Jurkat, Clone E6-1 (cell line): ENCODE measurements at places on chromosomes 6 and 20.

DNA sequence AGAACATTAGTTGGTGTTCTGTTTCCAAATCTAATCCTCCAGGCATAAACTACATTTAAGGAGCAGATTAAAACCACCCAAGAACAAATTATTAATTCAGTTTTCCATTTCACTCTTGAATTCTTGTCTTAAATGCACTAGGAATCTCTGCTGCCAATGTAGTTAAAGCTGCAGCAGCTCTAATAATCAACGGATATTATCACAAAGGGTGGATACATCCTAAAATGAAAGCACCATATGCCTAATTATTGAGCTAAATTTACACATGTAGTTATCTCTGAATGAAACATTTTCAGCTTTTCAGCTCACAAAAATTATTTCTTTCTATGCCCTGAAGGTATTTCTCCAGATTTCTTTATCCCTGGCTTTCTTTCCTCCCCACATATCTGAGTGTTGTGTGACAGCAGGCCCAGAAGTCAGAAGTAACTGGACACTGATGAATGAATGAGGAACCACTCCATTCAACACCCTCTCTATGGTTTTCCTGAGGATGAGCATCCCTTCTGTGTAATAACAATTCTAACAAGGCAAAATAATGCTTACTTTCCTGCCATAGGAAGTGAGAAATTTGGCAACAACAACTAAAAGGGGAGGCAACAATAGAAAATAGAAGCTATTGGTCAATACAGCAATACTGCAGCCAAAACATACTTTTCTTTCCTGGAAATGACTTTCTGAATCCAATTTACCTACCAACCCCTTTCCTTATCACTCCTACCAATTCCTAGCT is 14.9 kb downstream of the MAN1A1 start:
- no peak for DNase-seq

DNA sequence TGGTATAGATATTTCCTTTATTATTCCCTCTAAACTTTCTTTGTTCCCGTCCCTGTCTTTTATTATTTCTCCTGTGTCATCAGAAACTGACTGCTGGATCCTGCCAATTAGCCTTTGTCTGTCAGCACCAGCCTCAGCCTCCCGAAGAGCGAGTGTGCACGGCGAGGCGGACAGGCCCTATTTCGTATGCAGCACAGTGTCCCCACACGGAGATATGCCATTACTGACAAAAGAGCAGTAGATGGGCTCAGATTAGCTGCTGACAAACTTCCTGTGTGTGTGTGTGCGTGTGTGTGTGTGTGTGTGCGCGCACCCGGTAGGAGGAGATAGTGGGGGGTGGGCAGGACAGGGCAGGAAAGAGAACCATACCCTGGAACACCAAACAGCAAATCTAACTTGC is 99.5 kb upstream of the ZFP64 start:
- DNase-seq = no peak

GRCh38 chr20:34570859-34571306 is 12.4 kb downstream of the MAP1LC3A start:
- DNase-seq = no peak

GRCh38 chr6:2183246-2183645 is 62.2 kb downstream of the GMDS start:
- DNase-seq = no peak

DNA sequence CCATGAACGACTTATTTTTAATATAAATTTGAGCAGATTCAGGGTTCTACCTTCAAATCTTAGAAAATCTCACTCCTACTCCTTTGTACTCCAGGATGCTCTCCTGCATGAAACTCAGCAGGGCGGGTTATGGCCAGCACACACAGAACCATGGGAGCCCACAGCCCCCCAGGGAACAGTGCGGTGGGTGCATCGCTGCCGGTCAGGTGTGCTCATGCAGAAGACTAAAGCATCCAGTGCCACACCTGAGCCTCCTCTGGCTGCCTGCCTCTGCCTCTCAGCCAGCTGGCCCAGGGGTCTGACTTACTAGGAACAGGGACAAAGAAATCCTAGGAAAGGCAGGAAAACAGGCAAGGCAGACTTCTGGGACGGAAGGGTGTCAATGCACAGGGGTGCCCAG is 31.8 kb downstream of the EZR start:
- no peak for DNase-seq

DNA sequence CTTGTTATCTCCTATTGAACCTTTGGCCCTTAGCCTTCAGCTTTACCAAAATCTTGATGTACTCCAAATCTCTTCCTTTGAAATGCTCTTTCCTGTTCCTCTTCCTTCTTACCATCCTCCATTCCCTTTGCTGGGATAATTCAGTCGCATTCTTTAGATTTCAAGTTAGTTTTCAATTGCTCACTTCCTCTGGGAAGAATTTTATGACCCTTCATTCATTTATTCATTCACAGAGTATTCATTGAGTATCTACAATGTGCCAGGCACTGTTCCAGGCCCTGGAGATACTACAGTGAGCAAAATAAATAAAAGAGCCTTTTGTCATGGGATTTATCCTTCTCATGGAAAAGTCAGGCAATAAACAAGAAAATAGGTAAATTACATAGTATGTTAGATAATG is 548.2 kb upstream of the FLRT3 start:
- no peak for DNase-seq

- no peak for DNase-seq
Measured at GRCh38 chr20:23159256-23159946, 73.3 kb upstream of the CD93 start.

DNA sequence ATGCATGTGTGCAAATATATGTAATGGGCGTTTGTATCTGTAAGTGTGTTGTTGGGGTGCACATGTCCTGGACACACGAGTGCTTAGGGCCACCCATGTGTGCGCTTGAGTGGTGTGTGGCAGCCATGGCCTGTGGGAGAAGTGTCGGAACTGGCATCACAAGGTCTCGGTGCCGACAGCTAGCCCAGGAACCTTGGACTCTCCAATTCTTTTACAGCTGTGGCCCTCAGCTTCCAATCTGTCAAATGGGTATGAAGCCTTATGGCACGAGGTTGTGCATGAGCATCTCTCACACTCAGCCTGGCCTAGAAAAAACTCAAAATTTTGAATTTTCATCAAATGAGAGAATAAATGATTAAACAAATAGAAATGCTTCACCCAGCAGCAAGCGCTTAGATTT is 42.0 kb downstream of the SPDEF start:
- DNase-seq = no peak

DNA sequence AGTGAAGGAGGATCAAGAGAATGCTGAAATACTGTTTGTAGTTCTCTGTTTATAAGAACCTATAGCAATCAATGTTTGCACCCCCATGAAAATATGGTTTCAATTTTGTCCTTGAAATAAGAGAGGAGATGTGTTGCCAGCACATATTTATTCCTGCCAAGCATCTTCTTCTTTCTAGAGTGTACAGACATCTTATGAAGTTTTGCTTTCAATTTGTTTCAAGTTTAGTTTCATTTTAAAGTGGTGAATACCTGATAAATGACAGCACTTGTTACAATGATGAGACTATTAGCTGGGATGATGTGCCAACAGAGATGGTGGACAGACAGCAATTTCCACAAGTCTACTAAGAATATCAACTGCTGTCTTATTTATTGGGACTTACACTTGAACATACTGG is 39.2 kb upstream of the CENPW start:
- no peak for DNase-seq

DNA sequence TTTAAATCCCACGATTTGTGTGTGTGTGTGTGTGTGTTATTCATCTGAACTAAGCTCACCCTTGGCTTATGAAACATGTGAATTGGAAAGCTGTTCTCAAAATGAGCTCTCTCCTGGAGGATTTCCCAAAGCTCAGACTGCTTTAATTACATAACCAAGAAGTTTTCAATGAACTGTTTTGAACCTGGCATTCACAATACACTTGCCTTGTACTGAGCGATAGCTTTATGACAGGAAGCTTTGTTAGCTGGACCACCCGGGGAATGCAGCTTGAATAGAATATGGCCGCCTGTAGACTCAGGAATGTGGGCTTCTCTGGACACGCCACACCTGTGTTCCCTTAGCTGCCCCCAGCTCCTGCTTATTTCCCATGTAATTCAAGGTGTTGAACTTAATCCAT is 71.4 kb upstream of the PREP start:
- DNase-seq = no peak

DNA sequence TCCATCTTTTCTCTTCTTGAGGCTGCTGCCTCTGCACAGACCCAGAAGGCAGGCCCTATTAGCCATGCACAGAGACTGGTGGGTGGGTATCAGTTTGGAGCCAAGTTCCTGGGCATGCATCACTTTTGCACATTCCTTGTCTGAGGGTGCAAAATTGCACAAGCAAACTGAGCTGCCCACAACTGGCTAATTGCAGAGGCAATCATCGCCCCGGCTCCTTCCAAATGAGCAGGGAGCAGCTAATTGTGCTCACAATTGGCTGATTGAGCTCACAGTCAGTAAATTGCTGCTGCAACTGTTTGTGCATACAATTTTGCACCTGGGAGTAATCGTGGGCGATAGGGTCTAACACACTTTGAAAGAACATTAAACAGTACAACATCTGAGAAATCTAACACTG is 511.4 kb downstream of the DHX35 start:
- DNase-seq = no peak

- DNase-seq = no peak
Measured at GRCh38 chr6:162728197-162728596, 423 bp downstream of the PACRG start.

- DNase-seq = no peak
Measured at GRCh38 chr6:154359161-154359574, 2.6 kb upstream of the IPCEF1 start.

DNA sequence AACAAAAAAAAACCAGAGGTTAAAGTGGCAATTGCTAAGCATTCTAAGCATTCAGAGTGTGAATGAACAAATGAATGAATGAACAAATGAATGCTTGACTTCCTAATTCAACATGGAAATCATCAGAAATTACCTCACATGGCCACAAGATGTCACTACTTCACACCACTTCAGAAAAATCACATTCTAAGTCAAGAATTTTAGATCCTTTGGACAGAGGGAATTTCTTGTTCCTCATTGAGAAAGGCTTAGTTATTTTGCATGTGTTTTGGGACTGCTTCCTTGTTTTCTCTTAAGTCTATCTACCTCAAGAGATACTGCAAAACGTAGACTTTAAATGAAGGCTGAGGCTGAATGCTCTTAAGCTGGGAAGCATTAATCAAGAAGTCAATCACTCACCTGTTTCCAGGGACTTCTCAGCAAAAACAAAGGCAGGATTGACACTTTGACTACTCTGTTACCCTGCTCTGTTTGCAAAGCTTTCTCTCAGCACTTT is 120.2 kb downstream of the MBOAT1 start:
- DNase-seq = peak; percentile 52

DNA sequence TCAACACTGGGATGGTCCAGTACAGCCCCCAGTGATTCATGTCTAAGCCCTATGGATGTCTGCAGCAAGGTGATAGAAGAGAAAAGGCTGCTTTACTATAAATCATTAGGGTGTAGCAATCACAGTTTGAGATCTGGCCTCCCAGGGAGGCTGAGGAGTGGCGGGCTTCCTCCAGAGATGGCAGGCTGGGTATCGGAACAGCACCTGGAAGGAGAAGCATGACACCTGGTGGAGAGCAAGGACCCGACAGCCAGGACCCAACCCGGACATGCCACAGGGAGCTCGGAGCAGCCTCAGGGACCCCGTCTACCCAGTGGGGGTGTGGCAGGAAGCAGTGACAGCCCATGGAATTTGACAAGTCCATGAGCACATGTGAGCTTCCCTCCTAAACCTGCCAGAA is 114.8 kb upstream of the CD93 start:
- DNase-seq = no peak

DNA sequence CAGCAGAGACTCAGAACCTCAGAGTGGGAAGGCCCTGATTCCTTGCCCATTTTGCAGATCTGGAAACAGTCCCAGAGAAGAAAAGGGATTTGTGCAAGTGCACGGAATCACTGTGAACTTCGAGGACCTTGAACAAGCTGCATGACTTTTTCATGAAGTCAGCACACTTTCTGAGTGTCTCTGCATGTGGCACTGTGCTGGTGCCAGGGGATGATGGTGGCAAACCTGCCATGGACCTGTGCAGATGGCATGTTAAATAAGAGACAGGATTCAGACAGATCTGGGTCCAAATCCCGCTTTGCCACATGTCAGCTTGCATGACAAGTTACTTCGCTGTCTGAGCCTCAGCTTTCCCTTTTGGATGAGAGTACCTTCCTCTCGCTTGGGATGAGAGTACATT is 26.8 kb downstream of the ZNF831 start:
- DNase-seq = no peak

DNA sequence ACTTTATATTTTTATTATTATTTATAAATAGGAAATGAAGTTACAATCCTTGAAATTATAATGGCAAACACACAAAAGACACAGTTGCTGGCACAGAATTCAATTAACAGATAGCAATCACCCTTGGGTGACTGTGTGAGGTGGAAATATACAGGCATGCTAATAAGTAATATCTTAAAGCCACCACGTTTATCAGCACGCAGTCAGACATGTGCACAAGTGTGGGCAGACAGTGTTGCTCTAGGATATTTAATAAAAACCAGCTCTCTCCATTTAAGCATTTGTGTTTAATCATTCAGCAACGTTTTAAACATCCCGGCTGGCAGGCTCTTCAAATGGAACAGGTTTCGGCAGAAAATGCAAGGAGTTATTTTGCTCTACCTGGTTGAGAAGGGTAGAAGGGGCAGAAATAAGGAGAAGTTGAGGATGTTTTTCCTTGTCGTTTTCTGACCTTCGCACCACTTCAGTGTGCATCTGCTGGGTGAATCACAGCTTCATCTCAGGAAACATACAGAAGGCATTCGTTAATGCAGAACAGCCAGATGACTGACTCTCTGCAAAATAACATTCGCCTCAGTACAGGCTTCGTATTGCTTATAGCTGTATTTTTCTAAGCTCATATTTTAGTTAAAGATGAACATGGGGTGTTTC is 585.1 kb downstream of the QKI start:
- no peak for DNase-seq

DNA sequence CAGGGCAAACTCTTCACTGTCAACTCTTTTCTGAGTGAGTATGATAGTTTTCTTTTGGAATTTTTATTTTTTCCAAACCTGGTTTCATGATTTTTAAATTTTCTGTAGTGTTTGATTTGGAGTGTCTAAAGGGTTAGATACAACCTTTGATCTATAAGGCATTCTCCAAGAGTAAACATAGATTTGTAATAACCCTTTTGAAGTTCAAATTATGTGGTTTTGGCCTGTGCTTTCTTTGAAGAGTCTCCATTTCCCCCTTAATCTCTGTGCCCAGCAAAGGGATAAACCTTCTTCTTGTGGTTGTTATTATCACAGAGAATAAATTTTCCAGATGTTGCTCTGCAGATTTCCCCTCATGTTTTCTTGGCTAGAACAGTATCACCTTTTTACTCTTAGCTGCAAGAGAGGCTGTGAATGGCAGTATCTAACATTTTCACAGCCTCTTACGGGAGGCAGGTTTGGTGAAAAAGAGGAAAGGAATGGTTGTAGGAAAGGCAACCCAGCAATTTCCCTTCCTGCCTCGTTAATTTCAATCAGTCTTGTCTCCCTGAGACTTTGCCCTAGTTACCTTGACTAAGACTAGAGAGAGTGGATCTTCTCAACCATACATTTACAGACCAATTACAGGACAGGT is 83.3 kb upstream of the AKIRIN2 start:
- DNase-seq = no peak

- no peak for DNase-seq
Measured at GRCh38 chr6:140828856-140829255, 1303.9 kb upstream of the GJE1 start.

- DNase-seq = no peak
Measured at GRCh38 chr6:101921829-101922450, 528.4 kb downstream of the GRIK2 start.

GRCh38 chr6:117272891-117273290 is 7.5 kb downstream of the VGLL2 start:
- DNase-seq = no peak
